Gastroesophageal sphincter (tissue), 4 donors: ENCODE measurements at places on chromosomes 12 and 14. TPM values are rescaled to one million over a fixed set of nuclear protein-coding genes. Genes with fewer than 3 reads are reported as not detected.

DNA sequence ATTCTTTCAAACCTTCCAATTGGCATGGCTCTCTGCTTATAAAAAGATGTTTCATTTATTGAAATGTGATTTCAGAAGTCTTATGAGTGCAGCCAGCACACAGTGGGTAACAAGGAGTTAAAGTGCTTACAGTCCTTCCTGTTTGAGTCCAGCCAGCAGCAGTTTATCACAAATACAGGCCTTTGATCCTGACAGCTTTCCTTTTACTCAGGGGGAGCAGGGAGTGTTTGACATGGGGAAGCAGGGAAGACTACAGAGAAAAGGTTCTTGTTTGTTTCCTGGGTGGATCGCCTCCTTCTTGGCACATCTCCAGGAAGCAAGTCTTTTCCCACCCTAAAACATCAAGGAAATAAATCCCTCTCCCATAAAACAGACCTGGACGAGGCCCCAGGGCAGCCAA lies 216.1 kb downstream of the MSRB3 start:
- ATAC-seq = no peak

DNA sequence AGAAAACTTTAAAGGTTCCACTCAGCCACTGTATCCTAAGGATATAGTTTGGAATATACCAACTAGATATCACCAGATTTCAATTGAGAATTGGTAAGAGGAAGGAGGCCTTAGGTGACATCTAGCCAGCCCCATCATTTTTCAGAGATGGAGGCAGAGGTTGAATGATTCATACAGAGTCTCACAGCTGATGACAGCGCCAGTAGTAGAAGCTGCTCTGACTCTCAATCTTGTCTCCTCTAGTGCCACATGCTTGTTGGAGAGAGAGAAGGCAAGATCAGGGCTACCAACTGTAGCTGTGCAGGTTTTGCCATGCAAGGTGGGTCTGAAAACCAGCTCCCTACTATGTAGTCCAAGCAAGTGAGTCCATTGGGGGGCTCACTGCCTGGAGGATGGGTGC lies 6.1 kb downstream of the FRMD6 start:
- no peak for ATAC-seq

DNA sequence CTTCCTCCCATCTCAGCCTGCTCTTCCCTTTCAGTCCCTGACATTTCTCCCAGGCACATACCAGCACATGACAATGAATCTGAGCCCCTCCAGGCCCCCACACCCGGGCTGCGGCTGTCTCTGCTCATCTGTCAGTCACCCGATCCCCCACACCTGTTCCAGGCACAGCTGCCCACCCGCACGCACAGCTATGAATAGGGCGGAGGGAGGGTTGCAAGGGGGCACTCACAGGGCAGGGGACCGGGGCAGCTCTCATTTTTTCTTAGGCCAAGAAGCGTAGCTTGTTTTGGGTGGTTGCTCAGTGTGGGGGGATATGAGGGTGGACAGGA lies 43.7 kb upstream of the TSPAN9 start:
- ATAC-seq = no peak

DNA sequence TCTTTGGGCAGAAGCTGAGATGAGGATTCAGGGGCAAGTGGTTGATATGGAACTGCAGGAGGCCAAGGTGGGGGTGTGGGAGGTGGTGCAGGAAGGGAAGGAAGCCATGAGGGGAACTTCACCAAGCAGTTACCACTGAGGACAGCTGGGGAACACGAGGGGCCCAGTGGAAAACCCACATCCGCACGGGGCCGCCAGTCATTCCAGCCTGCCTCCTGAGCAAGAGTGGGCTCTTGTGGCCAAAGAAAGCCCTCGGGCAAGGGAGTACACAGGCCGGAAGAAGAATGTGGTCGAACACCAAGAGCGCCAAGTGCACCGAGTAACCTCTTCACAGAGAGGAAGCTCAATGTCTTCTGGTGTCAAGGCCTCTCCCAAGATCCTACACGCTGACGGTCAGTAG lies 252.2 kb upstream of the FOXN3 start:
- ATAC-seq = no peak

GRCh38 chr12:27604431-27604830 lies 80.4 kb downstream of the PPFIBP1 start:
- no peak for ATAC-seq

DNA sequence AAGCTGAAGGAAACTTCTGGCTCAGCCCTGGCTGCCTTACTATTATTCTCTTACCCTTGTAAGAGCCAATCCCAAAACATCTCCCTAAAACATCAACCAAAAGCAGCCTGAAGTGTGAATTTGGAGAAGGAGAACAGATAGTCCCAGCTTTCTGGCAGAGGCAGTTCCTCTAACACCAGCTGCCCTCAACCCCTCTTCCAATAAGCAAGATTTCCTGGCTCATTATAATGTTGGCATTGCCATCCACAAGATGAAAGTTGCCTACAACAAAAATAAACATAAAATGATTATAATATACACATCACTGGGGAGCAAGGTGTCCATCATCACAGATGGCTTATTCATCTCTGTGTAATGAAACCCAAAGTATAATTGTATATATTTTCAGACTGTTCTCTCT lies 352.5 kb upstream of the CCDC196 start:
- ATAC-seq = no peak

- ATAC-seq = no peak
Measured at GRCh38 chr12:103944964-103945363, 14.8 kb downstream of the HSP90B1 start.

The ZBTB42 gene
- total RNA-seq = 4.8 TPM

The NKX2-8 gene
- total RNA-seq = not detected
